Spleen (tissue), 13 donors: ENCODE measurements at places on chromosomes 2 and 18.

DNA sequence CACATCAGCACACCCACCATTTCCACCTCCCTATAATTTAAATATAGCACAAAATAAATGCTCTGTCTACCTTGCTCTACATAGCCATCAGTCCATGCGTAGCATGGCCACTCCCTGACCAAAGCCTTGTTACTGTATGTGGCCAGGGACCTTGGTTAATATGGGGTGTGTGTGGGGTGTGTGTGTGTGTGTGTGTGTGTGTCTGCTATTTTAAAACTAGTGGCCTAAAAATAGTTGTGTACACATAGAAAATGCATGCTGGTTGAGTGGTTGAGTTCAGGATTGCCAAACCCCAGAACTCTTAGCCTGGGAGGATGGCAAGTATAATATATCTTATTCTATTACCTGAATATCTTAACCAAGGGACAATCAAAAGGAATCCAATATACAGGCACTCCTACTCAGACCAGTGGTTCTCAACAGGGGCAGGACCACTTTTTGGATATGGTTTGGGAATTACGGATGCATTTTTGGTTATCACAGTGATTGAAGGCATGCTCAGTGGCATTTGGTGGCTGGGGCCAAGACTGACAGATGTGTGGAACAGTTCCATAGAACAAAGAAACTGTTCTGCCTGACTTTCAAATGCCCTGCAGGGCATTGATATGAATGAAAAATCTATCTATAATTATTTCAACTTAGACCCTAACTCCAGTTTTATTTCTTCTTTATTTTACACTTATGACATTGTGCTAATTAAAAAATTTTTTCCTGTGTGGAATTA is 72.3 kb upstream of the PSME4 start:
- DNase-seq, result no peak

DNA sequence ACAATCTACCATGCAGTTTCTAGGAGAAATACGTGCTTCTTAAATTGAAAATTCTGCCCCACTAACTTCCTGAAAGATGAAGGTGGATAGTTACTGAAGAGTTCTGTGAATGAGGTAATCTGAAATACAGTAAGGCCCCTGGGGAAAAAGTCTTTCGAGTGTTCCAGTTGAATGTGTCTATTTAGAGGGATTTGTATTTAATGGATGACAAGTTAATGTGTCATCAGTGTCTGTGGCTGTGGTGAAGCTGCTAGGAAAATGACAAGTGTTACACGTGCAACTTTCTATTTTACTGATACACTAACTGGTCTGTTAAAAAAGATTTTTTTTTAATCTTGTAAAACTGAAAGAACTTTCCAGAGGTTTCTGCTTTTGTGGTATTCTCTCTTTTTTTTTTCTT is 384.6 kb downstream of the STK39 start:
- no peak for DNase-seq

- no peak for DNase-seq
Observed at GRCh38 chr2:43576981-43577892, 18.6 kb downstream of the THADA start.

DNA sequence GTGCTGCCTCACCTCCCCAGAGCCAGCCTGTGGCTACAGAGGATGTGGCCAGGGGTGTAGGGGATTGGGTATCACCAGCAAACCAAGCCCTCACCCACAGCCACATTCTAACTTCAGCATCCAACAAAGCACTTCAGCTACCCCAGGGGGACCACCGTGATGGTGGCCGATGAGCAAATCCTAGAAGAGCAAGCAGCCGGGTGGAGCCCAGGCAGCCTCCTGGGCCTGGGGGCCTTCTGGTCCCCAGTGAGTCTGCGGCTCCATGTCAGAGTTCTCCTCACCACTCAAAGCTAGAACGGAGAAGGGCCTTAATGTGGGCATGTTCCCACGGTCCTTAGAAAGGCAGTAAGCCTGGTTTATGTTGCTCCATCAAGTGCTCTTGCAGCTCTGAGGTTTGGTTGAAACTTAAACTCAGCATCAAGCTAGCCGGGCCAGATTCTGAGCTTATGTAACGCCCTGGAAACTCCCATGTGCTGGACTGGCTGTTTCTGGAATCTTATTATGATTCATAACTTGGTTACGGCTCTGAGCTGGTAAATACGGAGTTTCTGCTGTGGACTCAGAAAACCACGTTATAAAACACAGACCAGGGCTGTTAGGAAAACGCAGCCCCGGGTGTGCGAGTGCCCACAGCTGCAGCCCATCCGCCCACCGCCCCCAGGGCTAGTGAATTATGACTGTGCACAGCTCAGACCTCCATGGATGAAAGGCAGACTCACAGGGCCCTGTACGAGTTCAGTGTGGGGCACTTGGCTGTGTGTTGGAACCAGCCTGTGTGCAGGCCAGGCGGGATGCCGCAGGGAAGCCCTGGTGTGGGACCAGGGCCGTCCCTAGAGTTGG is 99.8 kb downstream of the SEPTIN10 start:
- no peak for DNase-seq

DNA sequence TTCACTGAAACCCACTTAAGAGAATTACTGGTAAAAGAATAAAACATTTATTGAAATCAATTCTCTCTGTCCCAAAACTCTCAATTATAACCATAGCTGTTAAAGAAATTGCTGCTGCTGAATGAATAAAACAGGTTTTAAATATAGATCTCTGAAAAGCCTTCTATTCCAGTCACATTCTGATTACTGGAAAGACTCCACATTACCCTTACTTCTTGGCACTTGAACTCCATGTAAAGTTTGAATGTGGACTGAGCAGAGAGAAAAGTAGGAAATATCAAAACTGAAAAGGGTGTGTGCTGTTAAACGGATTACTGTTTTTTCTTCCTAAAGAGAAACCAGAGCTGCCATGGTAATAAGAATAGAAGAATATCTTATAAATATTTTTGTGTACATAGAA is 655.3 kb upstream of the SETBP1 start:
- no peak for DNase-seq

DNA sequence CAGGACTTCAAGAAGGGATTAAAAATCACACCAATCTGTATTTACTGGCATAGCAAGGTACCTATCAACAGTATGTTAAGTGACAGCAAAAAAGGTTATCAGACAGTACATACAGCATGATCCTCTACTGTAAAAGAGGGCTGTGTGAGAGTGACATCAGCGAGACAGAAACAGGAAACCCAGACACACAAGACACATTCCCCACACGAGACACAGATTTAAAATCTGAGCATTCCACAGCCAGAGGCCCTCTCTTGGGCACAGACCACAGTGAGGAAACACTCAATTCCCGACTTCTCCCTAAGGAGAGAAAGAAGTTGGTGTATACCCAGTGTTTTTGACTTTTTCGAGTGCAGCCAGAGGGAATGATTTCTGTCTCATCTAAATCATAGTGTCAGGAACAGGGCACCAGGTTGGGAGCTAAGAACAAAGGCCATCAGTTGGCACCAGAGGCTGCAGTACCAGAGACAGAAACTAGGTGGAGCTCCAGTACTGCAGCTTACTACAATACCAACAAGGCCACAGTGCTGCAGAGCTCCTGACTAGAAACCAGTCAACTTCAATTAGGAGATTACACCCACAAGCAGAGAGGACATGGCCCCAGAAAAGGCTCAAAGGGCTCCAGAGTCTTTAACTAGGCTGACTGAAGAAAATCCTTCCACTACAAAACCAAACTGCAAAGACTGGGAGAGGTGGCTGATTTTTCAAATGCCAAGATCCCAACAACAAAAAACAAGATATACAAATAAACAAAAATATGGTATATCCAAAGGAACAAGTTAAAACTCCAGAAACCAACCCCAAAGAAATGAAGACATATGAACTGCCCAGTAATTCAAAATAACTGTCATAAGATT is 41.0 kb downstream of the UNC50 start:
- no peak for DNase-seq

GRCh38 chr18:24756385-24756784 is 295.9 kb downstream of the HRH4 start:
- DNase-seq, result no peak

DNA sequence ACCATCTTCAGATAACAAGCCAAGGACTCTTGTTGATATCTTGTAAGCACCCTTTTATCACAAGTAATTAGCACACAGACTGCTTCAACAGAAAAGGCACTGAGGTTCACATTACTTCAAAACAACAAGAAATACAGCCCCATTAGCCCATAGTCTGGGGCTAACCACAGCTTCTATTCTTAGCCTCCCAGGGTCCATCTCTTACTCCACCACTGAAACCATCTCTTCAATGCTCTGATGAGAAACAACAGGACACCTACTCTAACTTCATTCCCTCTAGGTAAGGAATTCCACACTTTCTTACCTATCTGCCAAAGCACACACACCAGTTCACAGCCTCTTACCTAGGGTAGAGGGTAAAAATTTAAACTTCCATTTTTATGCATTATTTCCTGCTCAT is 26.4 kb upstream of the CYTIP start:
- no peak for DNase-seq

DNA sequence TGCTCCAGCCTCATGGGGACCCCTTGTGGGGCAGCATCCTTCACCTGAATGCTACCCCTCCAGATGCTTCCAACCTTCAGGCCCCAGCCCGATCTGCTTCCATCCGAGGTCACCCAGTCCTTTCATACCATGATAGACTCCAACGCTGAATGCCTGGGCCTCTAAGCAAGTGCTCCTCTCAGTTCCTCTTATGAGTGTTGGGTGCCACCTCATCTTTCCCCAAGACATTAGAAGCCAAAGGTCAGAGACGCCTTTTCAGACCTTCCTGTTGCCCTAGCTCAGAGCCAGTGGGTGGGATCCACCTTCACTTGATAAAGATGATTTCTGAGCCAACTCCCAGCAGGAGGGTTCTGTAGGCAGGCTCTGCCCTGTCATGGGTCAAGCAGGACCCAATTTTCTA is 174.5 kb upstream of the MGAT5 start:
- no peak for DNase-seq

GRCh38 chr2:162153608-162154224 is 1.7 kb upstream of the GCG start:
- no peak for DNase-seq

GRCh38 chr2:128812183-128812940 is 493.7 kb upstream of the HS6ST1 start:
- DNase-seq, result no peak

GRCh38 chr18:22939649-22940048 is 6.5 kb downstream of the RBBP8 start:
- DNase-seq, result no peak

DNA sequence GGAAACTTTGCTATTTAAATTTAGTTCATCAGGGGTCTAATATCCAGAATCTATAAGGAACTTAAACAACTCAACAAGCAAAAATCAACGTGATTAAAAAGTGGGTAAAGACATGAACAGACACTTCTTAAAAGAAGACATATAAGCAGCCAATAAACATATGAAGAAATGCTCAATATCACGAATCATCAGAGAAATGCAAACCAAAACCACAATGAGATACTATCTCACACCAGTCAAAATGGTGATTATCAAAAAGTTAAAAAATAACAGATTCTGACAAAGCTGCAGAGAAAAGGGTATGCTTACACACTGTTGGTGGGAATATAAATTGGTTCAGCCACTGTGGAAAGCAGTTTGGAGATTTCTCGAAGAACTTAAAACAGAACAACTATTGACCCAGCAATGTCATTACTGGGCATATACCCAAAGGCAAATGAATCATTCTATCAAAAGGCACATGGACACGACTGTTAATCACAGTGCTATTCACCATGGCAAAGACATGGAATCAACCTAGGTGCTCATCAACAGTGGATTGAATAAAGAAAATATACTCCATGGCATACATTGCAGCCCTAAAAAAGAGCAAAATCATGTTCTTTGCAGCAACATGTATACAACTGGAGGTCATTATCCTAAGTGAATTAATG is 189.9 kb downstream of the SLC4A10 start:
- no peak for DNase-seq

DNA sequence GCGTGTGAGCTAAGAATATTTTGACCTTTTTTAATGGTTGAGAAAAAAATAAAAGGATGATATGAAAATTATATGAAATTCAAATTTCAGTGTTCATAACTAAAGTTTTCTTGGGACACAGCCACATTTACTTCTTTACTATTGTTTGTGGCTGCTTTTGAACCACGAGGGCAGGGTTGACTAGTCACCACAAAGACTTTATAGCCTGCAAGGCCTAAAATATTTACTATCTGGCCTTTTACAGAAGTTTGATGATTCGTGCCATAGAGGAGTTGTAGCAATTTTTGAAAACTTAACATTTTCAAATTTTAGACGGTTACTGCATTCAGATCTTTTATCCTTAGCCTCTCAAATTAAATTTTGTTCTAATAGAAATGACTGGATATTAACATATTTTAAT is 69.9 kb downstream of the LIMS1 start:
- DNase-seq, result no peak

- no peak for DNase-seq
Observed at GRCh38 chr2:47264143-47264542, 109.0 kb upstream of the STPG4 start.

GRCh38 chr2:68487773-68488355 is 20.5 kb downstream of the APLF start:
- no peak for DNase-seq

DNA sequence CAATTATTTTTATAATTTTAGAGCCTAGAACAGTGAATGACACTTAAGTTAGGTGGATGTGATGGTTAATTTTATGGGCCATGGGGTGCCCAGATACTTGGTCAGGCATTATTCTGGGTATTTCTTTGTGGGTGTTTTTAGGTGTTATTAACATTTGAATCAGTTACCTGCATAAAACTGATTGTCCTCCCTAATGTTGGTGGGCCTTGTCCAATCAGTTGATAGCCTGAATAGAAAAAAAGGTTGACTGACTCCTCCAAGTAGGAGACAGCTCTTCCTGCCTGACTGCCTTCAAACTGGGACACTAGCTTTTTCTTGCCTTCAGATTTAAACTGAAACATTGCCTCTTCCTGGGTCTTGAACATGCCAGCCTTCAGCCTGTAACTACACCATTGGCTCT is 312.9 kb upstream of the FIGN start:
- no peak for DNase-seq

DNA sequence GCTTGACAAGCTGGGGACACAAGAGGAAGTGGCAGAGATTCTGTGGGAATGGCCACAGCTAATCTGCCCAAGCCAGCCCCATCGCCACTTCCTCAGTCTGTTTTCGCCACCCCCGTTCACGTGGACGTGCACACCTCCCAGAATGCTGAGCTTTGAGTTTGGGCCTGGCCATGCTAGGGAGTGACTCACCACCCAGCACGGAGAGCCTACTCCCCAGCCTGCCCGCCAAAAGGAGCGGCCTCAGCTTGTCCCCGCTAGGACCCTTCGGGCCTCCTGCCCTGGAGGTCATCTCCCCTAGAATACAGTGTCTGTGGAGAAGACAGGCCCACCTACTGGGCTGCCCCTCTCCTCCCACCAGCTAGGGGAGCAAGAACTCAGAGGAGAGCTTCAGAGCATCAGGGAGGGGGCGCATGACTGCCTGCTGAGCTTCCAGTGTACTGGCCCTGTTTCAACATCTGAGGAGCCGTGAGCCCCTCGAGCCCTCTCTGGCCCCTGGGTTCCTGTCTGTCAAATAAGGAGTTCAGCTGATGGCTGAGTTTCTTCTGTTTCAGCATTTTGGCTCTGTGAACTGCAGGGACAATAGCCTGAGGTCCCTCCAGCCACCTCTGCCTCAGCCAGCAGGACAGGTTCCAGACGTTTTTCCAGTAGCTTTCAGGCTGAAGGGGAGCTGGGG is 5.1 kb downstream of the SLC35F6 start:
- DNase-seq, result peak; percentile 85

GRCh38 chr2:31886700-31887099 is 124.1 kb downstream of the MEMO1 start:
- no peak for DNase-seq

GRCh38 chr2:191597186-191597751 is 80.7 kb upstream of the NABP1 start:
- DNase-seq, result no peak
